Liver (tissue), 10 donors: ENCODE measurements at places on chromosomes 3 and 15. TPM values are rescaled to one million over a fixed set of nuclear protein-coding genes. Genes with fewer than 3 reads are reported as not detected.
A peak's percentile ranks its signal among the peaks of the same experiment; 100 is the strongest.

DNA sequence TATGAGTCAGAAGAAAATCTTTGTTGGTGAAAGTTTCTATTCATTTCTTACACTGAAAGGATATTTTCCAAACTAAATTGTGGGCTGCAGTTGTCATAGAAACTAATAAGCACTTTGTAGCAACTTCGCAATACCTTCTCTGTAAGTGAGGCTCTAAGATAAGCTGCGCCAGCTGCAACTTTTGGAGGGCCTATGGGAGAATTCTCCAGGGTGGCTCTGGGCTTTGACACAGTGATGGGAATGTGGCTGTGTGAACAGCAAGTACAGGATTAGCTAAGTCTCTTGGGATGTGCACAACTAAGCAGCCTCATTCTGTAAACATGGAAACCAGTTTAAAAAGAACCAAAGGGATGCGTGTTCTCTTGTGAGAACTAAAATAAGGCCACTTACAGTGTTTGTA, 124.6 kb upstream of the SGO1 start:
- H3K4me3 ChIP-seq = no peak overlapping the region
- no peak overlapping the region for H3K27ac ChIP-seq
- no peaks in the 10 kb centered on the region for H3K4me1 ChIP-seq

DNA sequence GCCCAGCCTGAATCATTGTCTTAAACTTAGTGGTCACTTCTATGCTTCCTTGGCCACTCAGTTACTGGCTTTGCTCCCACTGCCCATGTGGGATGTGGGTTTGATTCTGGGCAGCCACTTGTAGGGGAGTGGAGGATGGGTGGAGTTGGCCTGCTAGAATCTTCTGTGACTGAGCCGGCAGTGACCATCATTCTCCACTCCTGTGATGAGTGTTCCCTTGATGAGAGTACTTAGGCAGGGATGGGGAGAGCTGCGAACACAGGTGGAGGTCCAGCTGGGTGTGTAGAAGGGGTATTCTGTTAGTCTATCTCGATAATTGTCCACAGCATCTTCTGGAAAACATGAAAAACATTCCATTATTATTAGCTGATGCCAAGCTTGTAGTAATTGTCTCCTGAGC, 8.0 kb downstream of the TM6SF1 start:
- no peak overlapping the region for H3K4me3 ChIP-seq
- no peaks in the 10 kb centered on the region for H3K27me3 ChIP-seq
- H3K27ac ChIP-seq = no peak overlapping the region

DNA sequence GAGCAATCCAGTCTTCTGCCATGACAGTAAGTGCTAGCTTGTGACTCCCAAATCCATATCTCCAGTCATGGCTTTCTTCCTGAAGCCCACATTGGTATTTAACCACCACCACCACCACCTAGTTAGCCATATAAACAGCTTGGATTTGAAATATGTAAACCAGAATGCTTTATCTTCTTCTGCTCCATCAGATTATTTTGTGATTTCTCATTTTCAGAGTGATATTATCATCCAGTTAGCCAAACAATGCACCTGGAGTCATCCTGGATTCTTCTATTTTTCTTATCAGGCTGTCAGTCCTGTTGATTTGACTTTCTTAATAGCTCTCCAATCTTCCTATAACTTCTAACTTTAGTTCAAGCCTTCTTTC, 124.3 kb upstream of the PTX3 start:
- H3K4me1 ChIP-seq = no peaks in the 10 kb centered on the region
- H3K4me3 ChIP-seq = no peak overlapping the region
- no peak overlapping the region for H3K27ac ChIP-seq
- no peaks in the 10 kb centered on the region for H3K27me3 ChIP-seq
- H3K36me3 ChIP-seq = no peaks in the 10 kb centered on the region

GRCh38 chr3:52439426-52440248, 5.3 kb downstream of the SEMA3G start:
- H3K36me3 ChIP-seq = no peaks in the 10 kb centered on the region
- no peaks in the 10 kb centered on the region for H3K4me1 ChIP-seq
- H3K27me3 ChIP-seq = no peaks in the 10 kb centered on the region

DNA sequence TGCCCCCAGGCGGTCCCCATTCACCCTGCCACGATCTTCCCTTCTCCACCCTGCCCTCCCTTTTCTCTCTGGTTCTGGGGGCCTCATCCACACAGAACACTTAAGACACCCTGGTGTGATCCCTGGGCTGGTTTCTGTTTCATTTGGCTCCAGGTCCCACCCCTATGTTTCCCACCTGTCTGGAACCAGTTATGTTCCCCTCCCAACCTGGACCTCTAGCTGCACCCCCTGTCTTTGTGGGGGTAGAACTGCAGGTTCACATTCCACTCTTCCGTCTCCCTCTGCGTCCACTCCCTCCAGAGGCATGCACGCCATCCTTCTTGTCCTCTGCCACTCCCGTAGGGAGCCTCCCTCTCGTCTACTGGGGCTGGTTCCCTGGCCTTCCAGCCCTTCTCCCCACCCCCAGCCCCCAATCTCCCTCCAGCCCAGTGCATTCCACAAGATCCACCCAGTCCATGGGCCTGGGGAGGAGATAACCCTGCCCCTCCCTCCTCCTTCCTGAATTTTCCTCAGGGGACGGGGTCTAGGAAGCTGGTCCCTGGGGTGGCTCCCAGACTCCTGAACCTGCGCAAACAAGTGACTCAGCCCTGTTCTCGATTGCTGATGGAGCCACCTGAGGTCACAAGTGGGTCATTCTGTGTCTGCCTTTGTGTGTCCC, 73.8 kb downstream of the ABTB1 start:
- peaks cover 4% of the 10 kb centered on the region for H3K36me3 ChIP-seq
- H3K4me1 ChIP-seq = no peaks in the 10 kb centered on the region
- H3K27ac ChIP-seq = no peak overlapping the region
- no peak for DNase-seq

DNA sequence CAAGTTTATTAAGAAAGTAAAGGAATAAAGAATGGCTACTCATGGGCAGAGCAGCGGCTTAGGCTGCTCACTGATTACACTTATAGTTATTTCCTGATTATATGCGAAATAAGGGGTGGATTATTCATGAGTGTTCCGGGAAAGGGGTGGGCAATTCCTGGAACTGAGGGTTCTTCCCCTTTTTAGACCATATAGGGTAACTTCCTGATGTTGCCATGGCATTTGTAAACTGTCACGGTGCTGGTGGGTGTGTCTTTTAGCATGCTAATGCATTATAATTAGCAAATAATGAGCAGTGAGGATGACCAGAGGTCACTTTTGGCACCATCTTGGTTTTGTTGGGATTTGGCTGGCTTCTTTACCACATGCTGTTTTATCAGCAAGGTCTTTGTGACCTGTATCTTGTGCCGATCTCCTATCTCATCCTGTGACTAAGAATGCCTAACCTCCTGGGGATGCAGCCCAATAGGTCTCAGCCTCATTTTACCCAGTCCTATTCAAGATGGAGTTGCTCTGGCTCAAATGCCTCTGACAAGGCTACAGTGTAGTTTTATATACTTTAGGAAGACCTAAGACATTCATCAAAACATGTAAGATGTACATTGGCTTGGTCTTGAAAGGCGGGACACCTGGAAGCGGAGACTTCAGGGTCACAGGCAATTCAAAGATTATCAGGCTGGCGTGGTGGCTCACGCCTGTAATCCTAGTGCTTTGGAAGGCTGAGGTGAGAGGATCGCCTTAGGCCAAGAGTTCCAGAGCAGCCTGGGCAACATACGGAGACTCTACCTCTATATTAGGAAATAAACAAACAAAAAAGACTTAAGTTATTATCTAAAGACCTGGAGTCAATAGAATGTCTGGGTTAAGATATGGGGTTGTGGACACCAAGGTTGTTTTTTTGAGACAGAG, 3.2 kb upstream of the BLOC1S6 start:
- H3K27ac ChIP-seq = no peak overlapping the region
- H3K4me3 ChIP-seq = no peak overlapping the region
- no peaks in the 10 kb centered on the region for H3K27me3 ChIP-seq
- DNase-seq = no peak

DNA sequence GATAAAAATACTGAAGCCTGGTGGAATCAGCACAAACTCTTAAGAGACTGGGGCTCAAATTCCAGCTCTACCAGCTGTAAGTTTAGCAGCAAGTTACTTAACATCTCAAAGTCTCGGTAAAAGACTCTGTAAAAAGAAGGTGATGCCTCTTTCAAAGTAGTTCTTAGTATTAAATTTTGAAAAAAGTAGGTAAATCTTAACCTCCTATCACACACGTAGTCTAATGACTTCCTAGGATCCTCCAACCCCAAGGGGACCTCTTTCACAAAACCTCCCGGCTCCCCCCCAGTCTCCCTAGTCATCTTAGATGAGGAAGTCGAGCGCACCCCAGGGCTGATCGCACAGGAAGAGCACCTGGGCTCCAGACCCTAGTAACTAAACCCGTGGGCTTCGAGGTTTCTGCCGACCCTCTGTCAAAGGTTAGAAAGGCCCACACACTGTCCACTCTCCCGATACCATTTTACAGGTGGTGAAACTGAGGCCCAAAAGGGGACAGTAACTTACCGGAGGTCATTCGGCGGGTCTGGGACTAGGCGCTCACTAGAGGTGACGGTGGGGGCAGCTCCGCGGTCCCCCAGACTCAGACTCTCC, 427 bp downstream of the MBD4 start:
- DNase-seq = no peak
- H3K27ac ChIP-seq = peak overlapping the region; percentile 74
- peaks cover 7% of the 10 kb centered on the region for H3K36me3 ChIP-seq
- H3K4me1 ChIP-seq = peaks cover 46% of the 10 kb centered on the region
- no peaks in the 10 kb centered on the region for H3K27me3 ChIP-seq
- peak overlapping the region; percentile 72 for H3K4me3 ChIP-seq

DNA sequence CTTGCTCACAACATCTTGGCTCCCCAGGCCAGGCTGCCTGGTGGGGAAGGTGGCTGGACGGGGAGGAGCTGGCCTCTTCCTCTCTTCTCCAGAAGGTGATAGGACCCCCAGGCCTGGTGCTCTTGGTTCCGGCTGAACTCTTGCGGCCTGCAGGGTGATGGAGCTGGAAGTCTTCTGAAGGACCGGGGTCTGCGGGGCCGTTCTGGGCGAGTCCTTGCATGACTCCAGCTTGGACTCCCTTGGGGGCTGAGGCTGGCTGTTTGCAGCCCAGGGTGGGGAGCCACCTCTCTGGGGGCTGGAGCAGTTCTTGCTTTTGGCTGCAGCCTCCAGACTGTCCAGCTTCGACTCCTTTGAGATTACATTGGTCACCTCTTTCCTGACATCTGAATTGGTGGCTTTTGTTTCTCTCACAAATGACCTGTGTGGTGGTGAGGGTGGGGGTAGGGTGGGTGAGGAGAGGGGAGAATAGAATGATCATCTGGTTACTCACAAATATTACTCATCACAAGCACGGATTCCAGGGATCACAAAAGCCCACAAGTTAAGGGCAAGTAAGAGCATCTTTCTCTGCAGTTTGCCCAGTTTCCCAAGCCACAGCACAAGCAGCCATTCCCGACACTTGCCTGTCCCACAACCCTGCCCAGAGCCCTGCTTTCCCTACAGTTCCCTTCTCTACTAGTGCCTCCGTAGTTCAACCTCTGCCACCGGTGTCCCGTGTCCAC, 149.1 kb upstream of the HACD2 start:
- no peak for DNase-seq
- no peaks in the 10 kb centered on the region for H3K4me1 ChIP-seq
- no peak overlapping the region for H3K4me3 ChIP-seq
- H3K36me3 ChIP-seq = peaks cover 48% of the 10 kb centered on the region

DNA sequence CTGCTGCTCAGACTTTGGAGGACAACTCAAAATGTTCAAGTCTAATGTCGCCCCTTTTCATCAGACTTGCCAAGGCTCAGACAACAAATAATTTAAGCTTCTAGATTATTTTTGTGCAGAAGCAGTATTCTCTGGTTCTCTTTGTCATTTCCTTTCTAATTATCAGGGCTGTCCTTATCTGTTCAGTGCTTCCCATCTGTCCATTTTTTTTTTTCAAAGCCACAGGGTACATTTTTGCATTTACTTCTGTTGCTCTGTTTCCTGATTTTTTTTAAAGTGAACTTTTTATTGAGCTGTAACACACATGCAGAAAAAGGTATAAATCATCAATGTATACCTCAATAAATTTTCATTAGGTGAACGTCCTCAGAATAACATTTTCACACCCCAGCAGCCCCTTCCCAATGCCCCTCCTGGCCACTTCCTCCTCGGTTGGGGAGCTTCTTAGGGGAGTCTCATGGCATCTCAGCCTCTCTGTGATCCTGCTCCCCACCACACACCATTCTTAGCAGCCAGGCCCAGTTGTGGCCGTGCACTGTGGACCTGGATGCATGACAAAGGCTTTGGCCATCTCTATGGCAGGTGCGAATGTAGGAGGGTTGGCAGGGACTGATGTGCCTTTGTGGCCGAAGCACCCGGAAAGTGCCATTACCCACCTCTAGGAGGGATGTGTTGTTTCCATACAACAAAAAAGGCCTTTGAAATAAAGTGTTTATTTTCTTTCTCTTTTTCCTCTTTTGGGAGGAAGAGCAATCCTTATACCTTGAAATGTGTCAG, 303.5 kb upstream of the LRRFIP2 start:
- DNase-seq = no peak
- no peak overlapping the region for H3K27ac ChIP-seq
- H3K36me3 ChIP-seq = no peaks in the 10 kb centered on the region
- no peaks in the 10 kb centered on the region for H3K4me1 ChIP-seq

DNA sequence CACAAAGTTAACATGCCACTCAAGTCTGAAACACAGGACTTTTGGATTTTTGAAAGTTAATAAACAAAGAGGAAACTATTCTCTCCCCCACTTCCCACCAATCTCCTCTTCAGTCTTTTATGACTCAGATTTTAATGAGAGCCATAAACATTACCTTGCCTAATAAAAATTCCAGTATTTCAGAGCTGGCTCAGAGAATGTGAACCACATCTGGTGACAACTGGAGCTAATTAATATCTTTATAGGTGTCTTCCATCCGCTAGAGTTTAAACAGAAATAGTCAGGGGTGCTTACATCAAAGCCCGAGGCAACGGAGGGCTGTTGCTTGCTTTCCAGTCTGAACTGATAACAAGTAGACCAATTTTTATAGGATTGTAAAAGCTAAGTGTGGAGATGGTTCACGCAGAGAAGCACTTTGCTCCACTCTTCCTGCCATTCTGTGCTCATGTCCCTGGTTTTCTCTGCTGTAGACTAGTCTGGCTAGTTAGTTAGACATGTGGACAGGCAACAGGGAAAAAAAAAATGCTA, 363.6 kb downstream of the NR2F2 start:
- no peaks in the 10 kb centered on the region for H3K36me3 ChIP-seq
- H3K4me1 ChIP-seq = no peaks in the 10 kb centered on the region
- no peak for DNase-seq
- H3K4me3 ChIP-seq = no peak overlapping the region
- no peaks in the 10 kb centered on the region for H3K27me3 ChIP-seq

GRCh38 chr15:83503595-83504364, 56.6 kb downstream of the SH3GL3 start:
- no peak overlapping the region for H3K4me3 ChIP-seq
- H3K36me3 ChIP-seq = no peaks in the 10 kb centered on the region
- no peak for DNase-seq
- H3K27me3 ChIP-seq = no peaks in the 10 kb centered on the region

The SLC9A9 gene
- 3.3 TPM for polyA plus RNA-seq

The GPR87 gene
- not detected for polyA plus RNA-seq

The THRB gene
- polyA plus RNA-seq = 5.9 TPM

The CACNA1D gene
- polyA plus RNA-seq = 3.0 TPM

The AMOTL2 gene
- 4.2 TPM for polyA plus RNA-seq

The IL16 gene
- polyA plus RNA-seq = 4.1 TPM

The SIAH2 gene
- polyA plus RNA-seq = 22.4 TPM
